ENCODE measurements at places on chromosomes 5 and 9. TPM values are rescaled to one million over a fixed set of nuclear protein-coding genes. Genes with fewer than 3 reads are reported as not detected.

DNA sequence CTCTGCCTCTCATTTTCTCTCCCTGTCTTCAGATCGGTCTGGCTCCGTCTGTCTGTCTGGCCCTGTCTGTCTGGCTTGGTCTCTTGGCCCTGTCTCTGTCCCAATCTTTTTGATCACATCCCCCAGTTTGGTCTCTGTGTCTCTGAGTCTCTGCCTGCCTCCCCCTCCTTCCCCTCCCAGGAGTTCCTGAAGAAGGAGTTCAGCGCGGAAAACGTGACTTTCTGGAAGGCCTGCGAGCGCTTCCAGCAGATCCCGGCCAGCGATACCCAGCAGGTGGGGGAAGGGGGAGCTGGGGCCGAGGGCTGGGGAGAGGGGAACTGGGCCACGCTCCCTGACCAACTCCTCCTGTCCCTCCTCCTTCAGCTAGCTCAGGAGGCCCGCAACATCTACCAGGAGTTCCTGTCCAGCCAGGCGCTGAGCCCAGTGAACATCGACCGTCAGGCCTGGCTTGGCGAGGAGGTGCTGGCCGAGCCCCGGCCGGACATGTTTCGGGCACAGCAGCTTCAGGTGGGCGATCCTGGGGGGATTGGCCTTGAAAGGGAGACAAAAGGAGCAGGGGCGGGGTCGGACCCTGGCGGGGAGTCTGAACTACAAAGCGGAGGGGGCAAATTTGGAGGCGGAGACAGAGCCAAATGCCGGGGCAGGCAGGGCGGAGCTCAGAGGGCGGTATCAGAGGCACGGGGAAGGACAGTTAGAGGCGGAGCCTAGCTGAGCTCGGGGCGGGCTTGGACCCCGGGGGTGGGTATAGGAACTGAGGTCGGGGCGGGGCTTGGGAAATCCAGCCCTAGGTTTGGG, 9.0 kb downstream of the RGS14 start:
- H3K36me3 ChIP-seq = no peaks in the 10 kb centered on the region
- H3K27me3 ChIP-seq = no peaks in the 10 kb centered on the region
- H3K27ac ChIP-seq = no peak overlapping the region

DNA sequence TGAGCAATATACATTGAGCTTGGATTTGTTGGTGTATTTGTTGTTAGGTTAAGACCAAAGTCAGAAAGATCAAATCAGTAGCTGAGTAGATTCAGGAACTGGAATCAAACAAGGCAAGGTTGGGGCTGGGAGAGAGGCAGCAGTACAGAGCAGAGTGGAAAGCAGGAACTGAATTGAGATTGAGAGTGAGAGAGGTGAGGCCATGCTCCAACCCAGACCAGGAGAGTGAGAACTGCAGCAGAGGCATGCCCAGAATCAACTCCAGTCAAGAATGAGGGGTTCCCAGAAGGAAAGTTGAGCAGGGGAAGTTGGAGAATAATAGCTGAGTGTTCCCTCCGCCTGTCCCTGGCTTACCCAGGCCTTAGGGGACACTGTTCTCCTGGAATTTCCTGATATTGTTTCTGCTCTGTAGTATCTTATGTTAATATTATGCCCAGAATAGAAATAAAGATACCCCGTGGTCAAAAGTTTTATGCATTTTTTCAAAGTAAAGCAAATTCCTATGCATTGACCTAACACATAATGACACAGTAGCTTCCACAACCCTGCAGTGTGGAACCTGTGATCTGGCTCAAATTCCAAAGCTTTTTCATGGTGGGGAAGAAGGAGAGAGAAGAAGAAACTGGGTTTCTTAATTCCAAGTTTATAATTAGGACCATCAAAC, 82.7 kb downstream of the SV2C start:
- H3K36me3 ChIP-seq = no peaks in the 10 kb centered on the region
- H3K4me1 ChIP-seq = no peaks in the 10 kb centered on the region
- no peak for DNase-seq
- no peak overlapping the region for H3K27ac ChIP-seq

DNA sequence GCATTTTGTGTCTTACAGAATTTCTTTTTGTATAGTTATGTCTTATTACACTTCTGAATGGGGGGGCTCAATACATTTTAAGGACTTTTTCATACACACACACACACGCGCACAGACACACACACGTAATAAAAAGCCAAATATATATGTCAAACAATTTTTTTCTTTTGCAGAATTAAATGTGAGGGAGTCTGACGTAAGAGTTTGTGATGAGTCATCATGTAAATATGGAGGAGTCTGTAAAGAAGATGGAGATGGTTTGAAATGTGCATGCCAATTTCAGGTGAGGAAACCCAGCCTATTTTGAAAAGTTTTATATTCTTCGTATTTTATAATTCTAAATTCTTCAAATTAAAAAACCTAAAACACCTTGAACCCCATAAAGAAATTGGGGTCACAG, 25.6 kb downstream of the TMEFF1 start:
- peak; percentile 31 for DNase-seq
- H3K4me3 ChIP-seq = no peak overlapping the region
- no peaks in the 10 kb centered on the region for H3K36me3 ChIP-seq
- H3K4me1 ChIP-seq = no peaks in the 10 kb centered on the region

- H3K27me3 ChIP-seq = no peaks in the 10 kb centered on the region
- H3K4me3 ChIP-seq = no peak overlapping the region
Observed at GRCh38 chr5:143601357-143601756, 197.9 kb upstream of the NR3C1 start.

Gene IL13
- total RNA-seq = not detected

DNA sequence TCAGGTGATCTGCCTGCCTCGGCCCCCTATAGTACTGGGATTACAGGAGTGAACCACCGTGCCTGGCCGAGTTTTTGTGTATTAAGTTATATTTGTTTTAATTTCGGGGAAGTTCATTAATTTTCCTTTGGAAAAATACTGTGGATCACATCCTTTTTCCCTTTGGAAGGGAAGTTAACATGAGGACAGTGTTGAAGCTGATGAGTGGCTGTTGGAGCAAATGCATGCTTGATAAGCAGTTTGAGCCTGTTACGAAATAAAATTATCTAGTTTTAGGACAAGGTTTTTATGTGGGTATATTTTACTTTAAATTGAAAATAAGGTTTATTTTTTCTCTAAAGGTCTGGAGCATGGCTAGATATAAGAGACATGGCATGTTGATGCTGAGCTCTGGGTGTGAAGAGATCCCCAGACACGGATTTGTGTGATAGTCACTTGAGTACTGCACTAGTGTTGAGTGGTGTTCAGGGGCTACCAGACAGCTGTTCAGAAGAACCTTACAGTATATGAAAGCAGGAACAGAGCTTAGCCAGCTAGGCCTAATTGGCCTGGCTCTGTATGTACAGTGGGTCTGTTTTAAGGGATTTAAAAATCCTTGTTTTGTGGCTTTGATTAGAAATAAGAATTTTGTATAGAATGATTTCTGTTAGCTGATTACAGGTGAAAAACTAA, 17.4 kb downstream of the LMNB1 start:
- H3K4me1 ChIP-seq = no peaks in the 10 kb centered on the region
- H3K27me3 ChIP-seq = no peaks in the 10 kb centered on the region
- no peak for DNase-seq
- 0 out of 2 replicates have a peak, but pooled peaks cover under 1% of the 10 kb centered on the region for H3K36me3 ChIP-seq
- H3K4me3 ChIP-seq = no peak overlapping the region
- H3K27ac ChIP-seq = no peak overlapping the region

- H3K36me3 ChIP-seq = no peaks in the 10 kb centered on the region
- peak overlapping the region; percentile 97 for H3K27ac ChIP-seq
- peak; percentile 91 for DNase-seq
- H3K4me1 ChIP-seq = peaks cover 57% of the 10 kb centered on the region
- no peak overlapping the region for H3K4me3 ChIP-seq
- H3K27me3 ChIP-seq = no peaks in the 10 kb centered on the region
Observed at GRCh38 chr9:3968891-3969290, 331.0 kb downstream of the GLIS3 start.

- no peak for DNase-seq
- H3K36me3 ChIP-seq = no peaks in the 10 kb centered on the region
- no peaks in the 10 kb centered on the region for H3K4me1 ChIP-seq
- H3K27ac ChIP-seq = no peak overlapping the region
Observed at GRCh38 chr5:65020492-65020891, 251.8 kb downstream of the CWC27 start.

Gene N4BP3
- total RNA-seq = 0.86 TPM

Gene TXNDC8
- not detected for total RNA-seq
